GM04503 (cell line): ENCODE measurements at places on chromosomes 12 and 14.

DNA sequence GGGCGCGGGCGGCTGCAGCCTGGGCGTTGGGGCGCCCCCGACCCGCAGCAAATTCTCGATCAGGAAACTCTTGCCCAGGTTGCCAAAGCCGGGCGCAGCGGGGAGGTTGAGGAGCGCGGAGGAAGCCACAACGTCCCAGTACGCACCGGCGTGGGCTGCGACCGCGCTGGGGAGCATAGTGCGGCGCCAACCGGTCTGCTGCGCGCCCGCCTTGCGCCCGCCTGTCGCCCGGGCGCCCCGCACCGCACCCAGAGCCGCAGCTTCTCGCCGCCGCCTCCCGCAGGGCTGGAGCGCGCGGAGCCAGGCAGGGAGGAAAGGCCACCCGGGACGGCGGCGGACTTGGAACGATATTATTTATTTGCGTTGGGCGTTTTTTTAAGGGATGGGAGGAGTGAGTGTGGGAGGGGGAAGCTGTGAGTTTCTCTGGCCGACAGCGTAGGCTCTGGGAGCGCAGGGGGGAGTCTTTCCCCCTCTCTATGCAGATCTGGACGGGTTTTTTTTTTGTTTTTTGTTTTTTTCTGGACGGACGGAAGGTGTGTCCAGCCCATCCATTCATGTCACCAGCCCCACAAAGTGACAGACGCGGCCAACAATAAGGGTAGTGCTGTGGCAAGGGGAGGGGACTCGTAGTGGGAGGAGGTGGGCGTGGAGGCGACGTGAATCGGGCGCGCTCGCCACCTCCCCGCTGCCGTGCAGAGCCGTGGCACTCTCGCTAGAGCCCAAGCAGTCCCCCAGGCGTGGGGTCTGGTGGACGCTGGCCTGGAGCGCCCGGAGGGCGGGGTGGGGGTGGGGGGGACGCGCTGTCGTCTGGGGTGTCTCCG, at the start of gene DBX2:
TSS of gene DBX2 (minus strand) at position 349 of the 821 bp plus-strand sequence. CDS start at position 177, 172 bp downstream.
- DNase-seq, result no peak

GRCh38 chr12:95922231-95922630, 20.2 kb downstream of the CCDC38 start:
- no peak for DNase-seq

GRCh38 chr12:15158083-15158482, 63.1 kb downstream of the RERG start:
- DNase-seq, result no peak

GRCh38 chr14:104956290-104956890, 21.8 kb downstream of the AHNAK2 start:
- no peak for DNase-seq
